Naive thymus-derived CD8-positive, alpha-beta T cell (primary cell): ENCODE measurements at places on chromosomes 3 and 15.

DNA sequence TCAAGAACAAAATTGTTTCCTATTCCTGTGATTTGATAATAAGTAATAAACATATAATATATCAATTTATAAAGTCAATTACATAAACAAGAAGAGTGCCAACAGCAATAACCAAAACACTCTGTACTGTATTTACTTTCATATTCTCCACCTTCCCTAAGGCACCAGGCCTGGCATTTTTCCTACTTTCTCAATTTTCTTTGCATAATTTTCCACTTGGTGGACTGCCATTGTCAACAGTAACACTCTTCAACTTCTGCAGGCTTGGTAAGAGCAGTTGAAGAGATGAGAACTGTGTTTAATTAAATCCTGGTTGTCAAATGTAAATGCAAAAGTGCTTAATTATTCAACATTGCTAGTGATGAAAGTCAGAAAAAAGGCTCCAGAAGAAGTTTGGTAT, 229.8 kb upstream of the PLSCR5 start:
- no peak for DNase-seq

DNA sequence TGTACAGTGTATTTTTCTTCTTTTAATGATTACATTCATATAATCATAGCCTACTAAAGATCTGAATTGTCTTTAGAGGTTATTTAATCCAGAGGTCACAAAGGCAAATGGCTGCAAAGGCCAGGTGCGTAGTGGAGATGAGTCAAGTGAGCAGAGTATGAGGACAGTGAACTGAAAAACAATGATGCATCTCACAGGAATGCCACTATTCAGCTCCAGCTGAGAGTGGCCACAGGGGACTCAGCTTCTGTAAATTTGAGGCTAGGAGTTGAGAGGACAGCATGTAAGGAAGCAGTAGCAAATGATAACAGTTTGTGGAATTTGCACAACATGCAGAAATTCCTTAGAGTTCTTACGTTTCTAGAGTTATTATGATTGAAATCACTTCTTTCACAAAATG, 50.4 kb downstream of the COL6A5 start:
- no peak for DNase-seq

GRCh38 chr3:149975919-149976318, 5.2 kb upstream of the PFN2 start:
- DNase-seq = no peak

DNA sequence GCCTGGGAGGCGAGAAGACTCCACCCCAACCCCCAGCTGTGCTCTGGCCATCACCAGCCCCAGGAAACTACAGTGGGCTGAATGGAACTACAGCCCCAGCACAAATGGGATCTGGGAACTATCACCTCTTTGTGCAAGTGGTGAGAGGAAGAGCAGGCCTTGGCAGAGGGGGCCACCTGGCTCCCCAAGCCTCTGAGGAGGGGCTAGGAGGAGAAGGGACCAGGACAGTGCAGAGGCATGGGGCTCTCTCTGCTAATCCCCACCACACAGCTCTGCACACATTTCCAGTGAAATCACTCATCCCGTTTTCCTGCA, 31.6 kb downstream of the KY start:
- DNase-seq = no peak

- no peak for DNase-seq
Observed at GRCh38 chr15:63238796-63239195, 38.6 kb upstream of the APH1B start.

DNA sequence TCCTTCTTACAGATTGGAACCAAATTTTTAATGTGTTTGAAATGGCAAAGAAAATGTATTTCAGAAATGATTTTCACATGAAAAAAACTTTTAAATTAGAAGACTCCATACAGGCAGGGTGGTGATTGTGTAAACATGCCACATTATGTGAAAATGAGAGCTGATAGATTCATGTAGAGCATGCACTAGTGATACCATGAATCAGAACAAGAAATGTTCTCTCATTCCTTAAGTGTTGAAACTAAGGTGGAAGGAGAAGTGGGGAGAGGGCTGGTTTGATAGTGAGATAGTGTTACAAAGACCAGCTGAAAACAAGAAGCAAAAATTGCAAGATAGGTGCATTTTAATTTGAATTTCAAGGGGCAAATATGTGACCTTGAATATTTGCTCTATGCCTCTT, 100.3 kb downstream of the CCNL1 start:
- no peak for DNase-seq

- no peak for DNase-seq
Observed at GRCh38 chr15:58222679-58223078, 84.5 kb downstream of the AQP9 start.

- DNase-seq = no peak
Observed at GRCh38 chr3:186427627-186428281, 65.7 kb upstream of the DGKG start.

DNA sequence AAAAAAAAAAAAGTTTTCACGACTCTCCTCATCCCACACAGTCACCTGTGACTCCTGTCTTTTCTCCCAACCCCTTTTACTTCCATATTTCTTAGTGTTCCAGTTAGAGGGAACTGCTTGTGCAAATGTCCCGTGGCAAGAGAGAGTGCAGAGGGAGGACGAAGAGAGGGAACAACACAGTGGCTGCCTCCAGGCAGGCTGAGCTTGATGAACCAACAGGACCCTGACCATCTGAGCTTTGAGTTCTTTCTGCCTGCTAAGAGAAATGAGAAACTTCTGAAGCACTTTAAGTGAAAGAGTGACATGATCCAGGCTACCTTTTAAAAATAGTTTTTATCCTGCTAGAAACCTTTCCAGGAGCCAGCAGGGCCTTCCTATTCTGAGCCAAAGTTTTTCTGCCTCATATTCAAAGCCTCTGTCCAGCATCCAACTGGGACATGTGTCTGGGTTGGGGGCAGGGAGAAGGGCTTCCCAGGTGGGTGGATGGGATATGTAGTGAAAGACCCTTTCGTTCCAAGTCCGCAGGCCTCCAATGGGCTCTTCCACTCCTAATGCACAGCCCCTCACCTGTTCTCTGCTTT, 239.9 kb downstream of the OPA1 start:
- no peak for DNase-seq

- DNase-seq = no peak
Observed at GRCh38 chr15:45139770-45140169, 10.0 kb downstream of the DUOX1 start.

DNA sequence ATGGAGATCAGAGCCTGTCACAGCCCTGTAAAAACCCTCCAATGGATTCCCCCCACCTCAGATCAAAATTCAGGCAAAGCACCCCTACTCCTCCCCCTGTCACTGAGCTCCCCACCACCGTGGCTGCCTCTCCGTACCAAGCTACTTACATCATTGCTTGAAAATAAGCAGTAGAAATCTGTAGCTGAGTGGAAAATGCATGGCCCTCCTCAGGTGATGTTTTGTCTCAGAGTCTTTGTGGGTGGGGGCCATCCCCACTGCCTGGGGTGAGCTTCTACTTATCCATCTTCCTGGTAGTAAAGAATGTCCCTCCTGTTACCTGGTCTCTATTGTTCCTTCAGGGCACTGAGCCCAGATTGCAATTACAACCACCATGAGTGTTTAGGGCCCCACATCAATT, 34.5 kb downstream of the SLCO2A1 start:
- DNase-seq = no peak

DNA sequence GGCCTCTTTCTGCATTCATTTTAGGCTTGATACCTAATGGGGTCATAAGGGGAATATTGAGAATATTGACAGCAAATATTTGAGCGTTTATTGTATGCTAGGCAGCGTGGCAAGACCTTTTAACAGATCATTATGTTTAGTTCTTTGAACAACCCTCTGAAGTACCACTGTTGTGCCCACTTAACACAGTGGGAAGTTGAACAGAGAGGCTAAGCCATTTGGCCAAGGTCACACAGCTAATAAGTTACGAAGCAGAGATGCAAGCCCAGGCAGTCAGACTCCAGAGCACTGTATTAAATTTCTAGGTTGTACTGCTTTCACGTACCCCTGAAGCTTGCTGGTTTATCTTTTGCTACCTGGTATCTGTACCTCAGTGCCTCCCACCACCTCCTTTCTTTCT, 1.1 kb downstream of the RAB7A start:
- no peak for DNase-seq

DNA sequence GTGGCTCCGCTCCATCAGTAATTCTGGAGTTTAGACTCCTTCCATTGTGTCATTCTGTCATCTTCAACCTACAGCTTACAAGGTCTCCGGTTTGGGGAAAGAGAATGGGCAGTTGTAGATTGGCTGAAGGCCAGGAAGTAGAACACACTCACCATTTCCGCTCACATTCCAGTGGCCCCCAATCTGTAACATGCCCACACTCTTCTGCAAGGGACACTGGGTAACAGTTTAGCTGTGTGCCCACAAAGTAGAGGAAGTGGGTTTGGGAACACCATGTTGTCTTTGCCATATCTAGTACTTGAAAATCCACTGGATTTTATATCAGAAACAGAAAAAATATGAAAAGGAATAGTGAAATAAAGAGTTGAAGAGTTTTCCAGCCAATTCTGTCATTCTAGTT, 153.5 kb downstream of the SV2B start:
- DNase-seq = no peak

DNA sequence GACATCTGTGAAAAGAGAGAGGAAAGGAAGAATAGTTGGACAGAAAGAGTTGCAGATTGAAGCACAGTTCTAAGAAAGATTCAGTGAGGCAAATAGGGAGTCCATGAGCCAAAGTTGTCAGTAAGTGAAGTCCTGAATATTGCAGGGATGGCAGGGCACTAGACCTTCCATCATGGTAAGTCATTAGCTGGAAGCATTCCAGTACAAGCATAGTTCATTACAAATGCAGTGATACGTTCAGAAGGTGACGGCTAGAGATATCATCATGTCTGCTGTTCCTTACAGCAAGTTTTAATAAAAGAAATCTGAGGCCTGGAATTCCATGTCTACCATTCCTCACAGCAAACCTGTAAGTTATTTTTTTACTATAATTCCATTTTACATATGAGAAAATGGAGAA, 720.1 kb downstream of the GBE1 start:
- DNase-seq = no peak

DNA sequence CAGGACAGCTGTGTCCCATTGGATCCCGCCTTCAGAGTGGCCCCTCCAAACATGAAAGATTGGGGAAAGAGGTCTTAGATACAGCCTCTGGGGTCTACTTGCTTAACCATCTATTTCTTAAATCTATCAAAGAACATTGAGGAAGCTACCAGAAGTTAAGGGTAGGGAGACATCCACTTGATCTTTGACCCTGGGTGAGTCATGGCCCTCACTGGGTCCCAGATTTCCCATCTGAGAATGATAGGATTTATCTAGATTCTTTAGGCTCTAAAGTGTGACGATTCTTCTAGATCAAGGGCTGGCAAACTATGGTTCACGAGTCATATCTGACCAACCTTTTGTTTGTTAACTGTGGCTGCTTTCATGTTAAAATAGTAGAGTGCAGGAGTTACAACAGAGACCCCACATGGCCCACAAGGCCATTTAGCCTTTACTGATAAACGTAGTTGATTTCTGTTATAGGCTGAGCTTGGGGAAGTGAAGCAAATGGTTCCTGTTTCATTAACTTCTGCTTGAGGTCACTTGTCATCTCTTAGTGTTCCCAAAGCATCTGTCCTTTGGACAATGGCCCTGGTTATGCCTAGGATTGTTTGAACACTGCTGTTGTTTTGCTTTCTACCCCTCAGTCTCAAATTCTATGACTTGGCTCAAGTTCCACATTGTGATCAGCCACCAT, 8.0 kb downstream of the MUC13 start:
- no peak for DNase-seq

DNA sequence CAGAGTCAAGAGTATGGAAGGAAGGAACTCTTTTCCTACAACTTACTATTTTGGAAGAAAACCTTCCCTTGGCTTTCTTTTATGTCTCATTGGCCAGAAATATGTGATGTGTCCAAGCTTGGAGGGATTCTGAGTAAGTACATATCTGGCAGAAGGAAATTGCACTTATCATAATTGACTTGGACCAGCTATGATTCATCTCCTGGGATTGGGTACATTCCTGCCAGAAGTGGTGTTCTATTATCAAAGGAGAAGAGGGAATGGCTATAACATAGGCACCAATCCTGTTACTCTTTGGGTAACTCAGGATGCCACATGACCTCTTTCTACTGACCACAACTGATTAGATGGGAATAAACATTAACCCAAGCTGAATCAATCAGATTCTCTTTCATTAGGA, 13.5 kb upstream of the DAZL start:
- no peak for DNase-seq

DNA sequence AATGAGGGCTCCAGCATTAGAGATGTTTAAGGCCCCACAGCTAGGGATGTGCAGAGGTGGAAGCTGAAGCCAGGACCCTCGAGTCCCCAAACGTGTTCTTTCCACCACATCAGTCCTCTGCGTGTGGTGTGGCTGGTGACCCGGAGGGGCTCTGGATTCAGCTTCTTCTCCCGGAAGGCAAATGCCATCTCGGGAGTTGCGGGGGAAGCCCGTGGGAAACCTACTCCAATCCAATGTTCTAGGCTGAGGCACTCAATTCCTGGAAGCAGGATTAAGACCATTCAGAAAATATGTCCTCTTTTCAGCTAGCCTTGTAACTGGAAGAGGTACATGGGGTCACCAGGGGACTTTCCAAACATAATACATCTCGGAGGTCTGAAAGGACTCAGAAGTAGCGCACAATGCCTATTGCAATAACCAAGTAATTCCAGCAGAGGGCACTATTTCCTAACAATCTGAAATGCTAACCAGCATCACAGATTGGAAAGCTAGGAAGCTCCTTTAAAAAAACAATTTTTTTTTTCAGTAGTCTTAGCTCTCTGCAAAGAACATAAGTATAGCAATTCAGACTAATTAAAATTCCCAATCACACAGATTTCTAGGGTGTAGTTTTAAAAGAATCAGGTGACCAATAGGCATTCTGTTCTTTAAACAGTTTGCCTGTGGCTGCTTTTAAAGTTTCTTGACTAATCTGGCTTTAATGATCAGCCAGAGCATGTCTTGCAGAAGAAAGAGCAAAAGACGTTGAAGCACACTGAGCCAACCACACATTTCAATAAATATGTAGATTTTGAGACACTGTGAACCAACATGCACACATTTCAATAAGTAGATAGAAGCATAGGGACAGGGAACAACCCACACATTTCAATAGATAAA, 36.1 kb downstream of the BNC1 start:
- no peak for DNase-seq

DNA sequence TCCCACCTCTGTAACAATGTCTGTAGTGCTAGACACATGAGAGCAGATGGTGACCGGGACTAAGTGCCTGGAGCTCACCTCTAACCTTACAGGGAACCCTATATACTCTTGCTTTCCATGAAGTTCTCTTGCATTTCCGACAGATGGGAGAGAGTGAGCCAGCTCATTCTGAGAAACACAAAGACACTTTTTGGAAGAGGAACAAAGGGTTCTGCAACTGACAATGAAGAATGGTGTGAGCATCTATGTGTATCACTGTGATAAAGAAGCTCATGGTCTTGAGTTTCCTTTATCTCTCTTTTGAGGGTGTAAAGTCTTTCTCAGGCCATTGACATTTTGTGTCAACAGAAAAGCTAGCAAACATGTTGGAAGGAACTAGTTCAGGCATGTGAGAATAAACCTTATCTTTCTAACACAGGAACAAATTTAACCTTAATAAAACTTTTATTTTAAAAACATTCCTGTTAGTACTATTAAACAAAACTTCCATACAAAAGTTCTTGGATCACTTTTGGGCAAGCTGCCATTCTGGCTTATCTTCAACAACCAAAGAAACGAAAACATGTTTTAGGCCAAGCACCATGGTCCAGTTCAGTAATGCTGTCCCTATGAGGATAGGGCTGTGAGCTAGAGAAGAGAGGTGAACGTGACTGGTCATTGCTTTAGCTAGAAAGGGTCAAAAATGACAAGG, 142.7 kb downstream of the THRB start:
- no peak for DNase-seq
